ENCODE measurements at places on chromosomes 2 and 18. TPM values are rescaled to one million over a fixed set of nuclear protein-coding genes. Genes with fewer than 3 reads are reported as not detected.
A peak's percentile ranks its signal among the peaks of the same experiment; 100 is the strongest.

DNA sequence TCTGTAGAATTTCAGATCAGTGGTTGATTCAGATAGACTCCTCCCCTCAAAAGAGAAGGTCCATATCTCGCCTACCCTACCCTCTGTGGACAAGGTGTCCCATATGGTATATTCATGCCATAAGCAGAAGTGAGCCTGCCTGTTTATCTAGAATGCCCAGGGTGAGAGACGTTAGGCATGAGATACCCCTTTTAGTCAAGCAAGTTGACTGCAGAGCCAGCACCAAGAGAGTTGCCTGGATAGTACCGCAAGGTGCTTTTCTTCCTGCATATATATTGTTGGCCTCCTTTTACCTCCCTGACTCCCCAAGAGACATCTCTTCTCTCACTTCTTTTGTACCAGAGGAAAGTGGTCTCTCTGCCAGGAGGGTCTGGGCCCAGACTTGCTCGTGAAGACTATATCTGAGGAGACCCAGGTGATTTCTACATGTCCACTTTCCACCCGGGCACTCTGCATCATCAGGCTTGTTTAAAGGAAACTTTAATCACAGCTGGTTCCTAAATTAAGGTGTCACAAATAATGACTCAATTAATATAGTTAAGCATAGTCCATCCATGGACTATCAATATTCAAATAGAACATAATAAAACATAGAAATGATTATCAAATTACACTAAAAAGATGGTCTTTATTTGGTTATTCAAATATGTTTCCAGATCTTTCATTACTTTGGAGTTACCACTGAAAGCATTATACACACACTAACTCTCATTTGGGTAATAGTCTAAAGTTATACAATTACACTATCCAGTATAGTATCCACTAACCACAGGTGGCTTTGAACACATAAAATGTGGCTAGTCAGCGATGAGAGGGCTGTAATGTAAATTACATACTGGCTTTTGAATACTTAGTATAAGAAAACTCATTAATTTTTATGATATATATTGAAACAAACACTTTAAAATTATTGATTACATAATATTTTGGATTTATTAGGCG is 4.1 kb downstream of the ITGA4 start:
- no peak for DNase-seq

DNA sequence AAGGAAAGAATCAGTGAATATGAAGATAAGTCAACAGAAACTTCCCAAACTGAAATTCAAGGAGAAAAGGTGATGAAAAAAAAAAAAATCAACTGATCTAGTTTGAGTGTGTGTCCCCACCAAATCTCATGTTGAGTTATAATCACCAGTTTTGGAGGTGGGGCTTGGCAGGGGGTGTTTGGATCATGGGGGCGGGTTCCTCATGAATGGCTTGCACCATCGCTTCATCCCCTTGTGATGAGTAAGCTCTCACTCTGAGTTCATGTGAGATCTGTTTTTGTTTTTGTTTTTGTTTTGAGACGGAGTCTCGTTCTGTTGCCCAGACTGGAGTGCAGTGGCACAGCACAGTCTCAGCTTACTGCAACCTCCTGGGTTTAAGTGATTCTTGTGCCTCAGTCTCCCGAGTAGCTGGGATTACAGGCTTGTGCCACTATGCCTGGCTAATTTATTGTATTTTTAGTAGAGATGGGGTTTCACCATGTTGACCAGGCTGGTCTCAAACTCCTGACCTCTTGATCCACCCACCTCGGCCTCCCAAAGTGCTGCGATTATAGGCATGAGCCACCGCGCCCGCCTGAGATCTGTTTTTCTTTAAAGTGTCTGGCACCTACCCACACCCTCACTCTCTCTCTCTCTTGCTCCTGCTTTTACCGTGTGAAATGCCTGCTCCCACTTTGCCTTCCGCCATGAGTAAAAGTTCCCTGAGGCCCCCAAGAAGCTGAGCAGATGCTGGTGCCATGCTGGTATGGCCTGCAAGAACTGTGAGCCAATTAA is 4.0 kb upstream of the SLC66A2 start:
- no peak for DNase-seq

DNA sequence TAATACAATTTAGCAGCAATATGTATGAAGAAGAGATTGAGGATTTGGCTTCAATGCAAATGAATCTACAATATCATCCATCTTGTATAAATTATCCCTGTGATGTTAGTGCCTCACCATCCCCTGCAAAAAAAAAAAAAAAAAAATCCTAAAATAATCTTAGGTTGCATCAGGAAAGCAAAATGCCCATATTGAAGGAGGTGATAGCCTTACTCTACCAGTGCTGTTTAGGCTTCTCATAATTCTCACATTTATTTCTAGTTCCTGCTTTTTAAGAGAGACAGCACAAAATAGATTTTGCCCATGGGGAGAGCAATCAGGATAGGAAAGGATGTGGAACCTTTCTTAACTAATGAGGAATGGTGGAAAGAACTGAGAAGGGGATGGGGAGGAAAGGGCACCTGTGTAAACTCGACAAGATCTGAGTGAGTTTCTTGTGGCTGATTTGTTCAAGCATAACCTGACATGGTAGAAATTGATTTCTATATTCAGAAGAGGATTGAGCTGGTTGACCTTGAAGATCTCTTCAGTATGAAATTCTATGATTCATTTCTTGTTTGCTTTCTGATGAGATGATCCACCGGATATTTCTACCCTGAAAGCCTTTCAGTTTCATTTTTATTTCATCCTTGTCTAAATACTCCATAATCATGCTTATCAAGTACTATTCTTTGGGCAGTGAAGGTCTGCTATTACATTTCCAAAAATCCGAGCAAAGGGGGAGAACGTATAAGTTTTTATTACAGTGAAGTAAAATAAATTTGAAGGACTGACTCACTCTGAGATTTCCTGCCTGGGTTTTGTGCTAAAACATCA is 391.2 kb downstream of the PTPRM start:
- DNase-seq = no peak

- no peak for DNase-seq
Measured at GRCh38 chr2:233501198-233502076, 65.1 kb downstream of the USP40 start.

Gene ALPP
- total RNA-seq = not detected

Gene ASNSD1
- 46.9 TPM for total RNA-seq

DNA sequence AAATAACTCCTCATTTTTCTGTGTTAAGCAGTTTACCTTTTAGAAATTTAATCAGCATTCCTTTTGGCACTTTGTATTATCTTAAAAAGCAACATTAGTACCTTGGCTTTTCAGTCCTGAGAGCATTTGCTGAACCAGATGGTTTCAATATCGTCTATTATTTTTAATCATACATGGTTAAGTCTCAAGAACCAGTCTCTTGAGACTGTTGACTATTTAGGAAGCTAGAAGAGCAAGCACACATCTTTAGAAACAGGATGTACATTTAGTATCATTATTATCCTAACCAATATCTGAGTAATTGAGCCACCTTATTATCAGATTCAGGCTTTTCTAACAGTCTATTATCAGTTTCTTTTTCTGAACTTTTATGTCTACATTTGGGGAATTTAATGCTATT is 28.2 kb upstream of the ZEB2 start:
- no peak for DNase-seq

Gene DGUOK
- total RNA-seq = 52.2 TPM

Gene ZNF396
- total RNA-seq = 7.3 TPM

Gene UGT1A3
- total RNA-seq = not detected

DNA sequence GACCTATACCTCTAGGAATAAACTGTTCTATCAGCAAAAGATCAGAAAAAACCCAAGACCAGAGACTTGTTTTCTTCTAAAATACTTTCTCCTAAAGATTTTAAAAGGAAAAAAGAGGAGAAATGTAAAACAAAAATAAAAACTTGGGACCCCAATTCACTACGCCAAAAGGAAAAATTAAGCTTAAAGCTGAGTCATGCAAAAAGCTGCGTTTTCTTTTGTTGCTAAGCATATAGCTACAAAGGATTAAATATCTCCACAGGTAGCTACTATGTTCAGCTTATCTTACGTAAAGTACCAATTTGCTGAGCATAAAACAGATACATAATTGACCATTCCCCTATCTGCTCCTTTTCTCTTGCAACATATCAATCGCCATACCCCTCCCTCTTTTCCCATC is 950.0 kb upstream of the NXPH2 start:
- DNase-seq = no peak

DNA sequence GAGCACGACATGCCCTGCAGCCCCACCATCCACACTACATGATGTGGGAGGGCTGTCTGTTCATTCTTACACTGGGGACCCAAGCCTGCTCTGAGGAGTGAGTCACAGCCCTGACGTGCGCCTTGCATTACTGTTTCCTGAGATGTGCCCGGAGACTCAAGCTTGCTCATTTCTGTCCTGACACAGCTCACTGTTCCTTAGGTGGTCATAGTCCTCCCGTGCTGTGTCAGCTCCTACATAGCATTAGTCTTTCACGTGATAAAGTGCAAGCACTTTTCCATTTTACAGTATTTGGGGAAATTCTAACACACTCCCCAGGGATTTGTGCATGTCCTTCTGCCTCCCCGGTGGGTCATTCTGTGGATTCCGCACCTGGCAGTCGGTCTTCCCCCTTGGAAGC is 46.2 kb upstream of the TRIM43B start:
- DNase-seq = no peak

- no peak for DNase-seq
Measured at GRCh38 chr2:118012778-118013177, 1.1 kb downstream of the CCDC93 start.

DNA sequence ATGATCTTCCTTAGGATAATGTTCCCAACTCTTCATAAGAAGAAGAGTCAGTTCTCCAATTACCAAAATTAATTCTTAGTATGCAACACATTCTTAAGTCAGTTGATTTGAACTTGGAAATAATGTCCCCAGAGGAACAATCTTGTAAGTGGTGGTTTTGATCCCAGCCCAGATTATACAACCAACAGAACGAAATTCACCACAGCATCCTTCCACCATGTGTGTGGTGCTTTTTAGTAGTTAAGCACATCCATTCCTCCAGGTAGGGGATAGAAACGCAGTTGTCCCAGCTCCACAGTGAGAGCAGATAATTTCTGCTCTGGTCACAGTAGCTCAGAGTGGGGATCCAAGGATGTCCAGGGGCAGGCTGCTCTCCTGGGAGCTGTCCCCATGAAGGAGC is 161.7 kb upstream of the SLC39A10 start:
- DNase-seq = no peak

Gene UGT1A10
- total RNA-seq = not detected

GRCh38 chr2:55592130-55592529 is 25.3 kb downstream of the PPP4R3B start:
- no peak for DNase-seq

DNA sequence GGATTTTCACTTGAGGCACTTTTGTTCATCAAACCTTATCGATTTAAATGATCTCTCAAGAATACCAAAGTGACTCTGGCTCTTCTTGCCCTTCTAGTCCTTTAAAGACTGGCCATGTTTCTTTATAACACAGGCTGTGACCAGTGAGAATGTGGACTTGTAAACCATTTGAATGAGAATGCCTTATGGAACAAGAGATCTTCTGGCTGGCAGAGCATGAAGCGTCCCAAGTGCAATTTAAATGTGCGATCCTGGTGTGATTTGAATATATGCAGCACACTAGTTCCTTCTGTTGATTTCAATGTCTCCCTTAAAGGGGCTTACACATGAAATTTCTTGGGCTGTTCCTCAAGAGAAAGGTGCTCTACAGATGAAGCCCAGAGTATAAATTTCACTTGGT is 262.4 kb upstream of the CCDC68 start:
- DNase-seq = no peak

Gene PXDN
- not detected for total RNA-seq

Gene KLHL30
- total RNA-seq = not detected

Gene SGPP2
- 9.9 TPM for total RNA-seq

Gene STK39
- total RNA-seq = 27.3 TPM

GRCh38 chr2:85655961-85656417 is 12.0 kb downstream of the SFTPB start:
- no peak for DNase-seq

Gene TCF23
- total RNA-seq = not detected

DNA sequence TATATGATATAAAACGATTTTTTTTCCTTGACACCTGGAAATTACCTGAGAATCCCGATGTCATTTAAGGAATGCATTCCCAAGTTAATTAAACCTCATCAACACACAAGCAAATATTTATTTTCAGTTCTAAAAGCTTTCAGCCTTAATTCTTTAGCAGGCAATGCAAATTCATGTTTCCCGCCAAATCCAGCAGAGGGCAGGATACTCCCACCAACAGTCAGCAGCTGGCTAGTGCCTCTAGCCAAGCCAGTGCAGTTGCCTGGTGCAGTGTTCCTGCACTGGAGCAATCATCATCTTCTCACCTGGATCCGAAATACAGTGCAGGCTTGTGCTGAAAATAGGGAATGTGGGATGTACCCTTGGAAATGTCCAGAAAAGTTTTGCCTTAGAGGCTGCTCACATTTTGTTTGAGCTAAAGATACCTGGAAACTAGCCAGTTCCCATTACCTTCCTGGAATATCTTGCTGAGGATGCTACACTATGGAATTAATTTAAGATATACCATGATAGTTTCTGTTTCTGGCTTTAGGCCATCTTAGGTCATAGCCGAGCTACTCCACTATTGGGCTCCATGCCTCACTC is 48.4 kb upstream of the CYTIP start:
- peak; percentile 70 for DNase-seq

- no peak for DNase-seq
Measured at GRCh38 chr2:100936972-100937542, 65.0 kb upstream of the RPL31 start.

DNA sequence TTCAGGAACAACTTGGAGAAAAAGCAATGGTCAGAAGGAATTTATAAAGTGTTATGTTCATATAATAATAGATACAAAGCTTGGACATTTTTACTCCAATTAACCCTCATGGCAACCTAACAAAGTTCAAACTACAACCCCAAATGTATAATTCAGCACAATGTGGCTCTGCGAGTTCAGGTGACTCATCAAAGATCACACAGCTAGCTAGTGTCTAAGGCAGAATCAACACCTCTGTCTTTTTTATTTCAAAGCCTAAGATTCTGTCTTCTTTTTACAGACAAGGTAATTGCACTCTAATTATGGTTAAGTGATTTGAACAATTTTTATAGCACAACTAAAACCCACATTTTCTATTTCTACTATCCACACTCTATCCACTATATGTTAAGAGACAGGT is 90.5 kb downstream of the CHST9 start:
- no peak for DNase-seq

DNA sequence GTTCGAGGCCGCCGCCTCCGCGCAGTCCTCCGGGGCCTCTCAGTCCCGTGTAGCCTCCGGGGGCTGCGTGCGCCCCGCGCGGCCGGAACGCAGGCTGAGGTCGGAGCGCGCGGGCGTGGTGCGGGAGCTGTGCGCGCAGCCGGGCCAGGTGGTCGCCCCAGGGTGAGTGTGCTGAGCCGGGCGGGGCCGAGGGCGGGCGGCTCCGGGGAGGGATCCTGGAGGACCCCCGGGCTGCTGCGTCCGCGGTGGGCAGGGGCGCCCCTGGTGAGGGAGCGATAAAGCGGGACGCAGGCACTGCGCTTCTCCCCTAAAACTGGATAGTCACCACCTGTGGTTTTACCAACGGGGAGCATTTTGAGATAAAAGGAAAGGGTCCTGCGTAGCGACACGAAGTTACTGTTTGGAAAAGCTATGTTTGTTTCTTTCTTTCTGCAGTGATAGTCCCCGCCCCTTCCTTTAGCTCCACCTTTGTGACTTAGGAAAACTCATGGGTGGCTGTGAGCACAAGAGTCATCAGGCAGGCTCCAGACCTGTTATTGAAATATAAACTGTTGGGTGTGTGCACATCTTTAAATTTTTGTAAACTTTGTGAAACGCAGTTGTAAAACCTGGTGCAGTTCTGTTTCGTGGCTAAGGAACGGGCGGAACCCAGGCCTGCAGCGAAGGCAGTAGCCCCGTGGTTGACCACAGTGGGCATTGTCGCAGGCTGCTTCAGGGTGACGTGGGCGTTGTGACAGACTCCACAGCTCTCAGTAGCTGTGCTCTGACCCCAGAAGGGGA is 687 bp downstream of the CTDP1 start:
- peak; percentile 63 for DNase-seq

- DNase-seq = no peak
Measured at GRCh38 chr2:54239427-54239826, 16.6 kb downstream of the TSPYL6 start.
